Chondrocyte (in vitro differentiated cells): ENCODE measurements at places on chromosomes 6 and 20. TPM values are rescaled to one million over a fixed set of nuclear protein-coding genes. Genes with fewer than 3 reads are reported as not detected.

DNA sequence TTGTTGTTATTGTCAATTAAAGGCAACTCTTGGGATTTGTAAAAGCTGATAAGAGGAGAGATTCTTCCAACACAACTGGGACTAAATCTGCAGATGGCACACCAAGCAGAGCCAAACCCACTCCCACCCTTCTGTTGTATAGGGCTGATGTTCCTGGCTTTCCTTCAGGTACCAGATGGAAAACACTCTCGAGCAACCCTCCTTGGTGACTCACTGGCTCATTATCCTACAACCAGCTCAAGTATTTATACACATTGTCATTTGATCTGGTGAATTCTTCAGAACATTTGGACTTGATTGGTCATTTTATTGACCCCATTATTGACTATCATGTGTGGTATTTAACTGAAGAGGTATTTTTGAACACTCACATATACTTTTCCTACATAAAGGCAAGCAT is 190.3 kb upstream of the PCSK2 start:
- no peak for DNase-seq
- no peak overlapping the region for H3K4me3 ChIP-seq
- no peaks in the 10 kb centered on the region for H3K4me1 ChIP-seq

- H3K27ac ChIP-seq, result no peak overlapping the region
- H3K4me1 ChIP-seq, result peaks cover 10% of the 10 kb centered on the region
- DNase-seq, result no peak
- H3K27me3 ChIP-seq, result no peaks in the 10 kb centered on the region
Observed at GRCh38 chr20:49899541-49900383, 15.6 kb downstream of the SPATA2 start.

DNA sequence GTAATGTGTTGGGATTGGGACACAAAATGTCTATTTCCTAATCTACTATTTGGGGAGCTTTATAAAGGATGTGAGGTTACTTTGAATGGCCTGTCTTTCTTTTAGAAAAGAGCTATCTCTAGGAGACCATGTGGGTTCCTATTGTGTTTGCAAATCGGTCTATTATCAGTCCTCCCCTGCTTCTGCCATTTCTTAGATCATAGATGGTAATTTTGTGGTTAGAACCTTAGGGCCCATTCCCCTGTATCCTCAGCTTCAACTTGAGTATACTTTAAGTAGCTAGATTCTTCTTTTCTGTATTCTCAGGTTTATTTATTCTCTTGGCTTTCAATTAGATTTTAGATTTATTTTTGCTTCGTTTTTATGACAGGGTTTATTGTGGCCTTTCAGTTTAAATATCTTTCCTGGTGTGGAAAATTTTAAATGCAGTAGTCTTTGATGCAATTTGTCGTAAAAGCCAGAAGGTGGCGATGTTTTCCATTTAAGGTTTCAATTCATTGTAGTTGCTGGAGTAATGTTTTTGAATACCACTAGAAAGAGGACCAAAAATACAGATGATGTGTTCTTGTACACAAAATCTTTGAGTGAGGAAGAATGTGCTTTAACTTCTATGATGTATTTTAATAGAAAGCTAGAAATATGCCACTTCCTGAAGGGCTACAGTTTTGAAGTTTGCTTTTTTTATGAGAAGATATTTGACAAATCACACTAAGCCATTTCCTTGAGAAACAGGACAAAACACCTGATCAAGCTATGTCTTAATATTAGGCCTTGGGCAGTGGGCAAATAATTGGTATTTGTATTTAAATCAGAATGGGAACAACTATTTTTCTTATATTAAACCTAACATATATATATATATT is 20.3 kb downstream of the TBPL1 start:
- no peaks in the 10 kb centered on the region for H3K27me3 ChIP-seq
- no peaks in the 10 kb centered on the region for H3K36me3 ChIP-seq
- peaks cover 34% of the 10 kb centered on the region for H3K4me1 ChIP-seq
- no peak for DNase-seq
- no peak overlapping the region for H3K4me3 ChIP-seq

DNA sequence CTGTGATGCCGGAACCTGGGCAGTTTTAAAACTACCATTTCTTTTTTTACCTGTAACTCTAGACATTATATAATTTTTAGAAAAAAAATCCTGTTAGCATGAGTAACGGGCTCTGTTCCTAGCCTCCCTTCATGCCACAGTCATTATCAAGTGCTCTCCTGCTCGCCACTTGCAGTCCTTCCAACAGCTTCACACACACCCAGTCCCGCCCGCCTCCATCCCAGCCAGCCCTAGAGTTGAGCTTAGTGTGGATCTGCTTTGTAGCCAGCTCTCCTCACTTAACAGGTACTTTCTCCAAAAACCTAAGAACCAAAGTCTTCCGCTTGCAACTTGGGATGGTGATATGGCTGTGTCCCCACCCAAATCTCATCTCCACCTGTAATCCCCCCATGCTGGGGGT is 51.5 kb downstream of the EZR start:
- H3K4me1 ChIP-seq, result no peaks in the 10 kb centered on the region
- H3K4me3 ChIP-seq, result no peak overlapping the region
- H3K36me3 ChIP-seq, result peaks cover 53% of the 10 kb centered on the region
- DNase-seq, result no peak
- H3K27me3 ChIP-seq, result no peaks in the 10 kb centered on the region

- peak within 1 kb of the TSS; percentile 65 for H3K4me3 ChIP-seq
- H3K4me1 ChIP-seq, result peaks cover 9% of the 10 kb centered on the region
- H3K36me3 ChIP-seq, result peaks cover 1% of the 10 kb centered on the region
- peak within 1 kb of the TSS; percentile 65 for H3K27ac ChIP-seq
- H3K27me3 ChIP-seq, result no peaks in the 10 kb centered on the region
Observed at GRCh38 chr6:34236443-34237315, at the start of gene HMGA1. Gene HMGA1 (plus strand): TSS chr6:34236873. CDS start chr6:34240781, 3,908 bp downstream.

The DUSP15 gene
- total RNA-seq, result 3.6 to 11.6 TPM (median 11.5 TPM) in 3 replicates

The TMEM63B gene
- total RNA-seq, result 36.2 to 40.7 TPM (median 40.3 TPM) in 3 replicates

The MRAP2 gene
- 17.6 to 47.0 TPM (median 19.5 TPM) in 3 replicates for total RNA-seq

The DNAH8 gene
- total RNA-seq, result 0.05 to 0.24 TPM (median 0.15 TPM) in 3 replicates

The POLR1H gene
- 15.2 to 18.2 TPM (median 15.5 TPM) in 3 replicates for total RNA-seq

The CFAP61 gene
- not detected in 3 replicates for total RNA-seq

The XKR7 gene
- total RNA-seq, result 0.02 TPM in 1 of 3 replicates, not detected in the others

The MUC22 gene
- total RNA-seq, result not detected in 3 replicates

The CRIP3 gene
- 0.47 to 0.94 TPM (median 0.72 TPM) in 3 replicates for total RNA-seq
